Subcutaneous adipose tissue (tissue), 4 donors: ENCODE measurements at places on chromosomes 1 and 21. TPM values are rescaled to one million over a fixed set of nuclear protein-coding genes. Genes with fewer than 3 reads are reported as not detected.

The GNG4 gene
- total RNA-seq, result not detected

The GLIS1 gene
- not detected for total RNA-seq

The ZZZ3 gene
- total RNA-seq, result 49.3 TPM

The FMO5 gene
- 4.1 TPM for total RNA-seq

The FNDC5 gene
- not detected for total RNA-seq

The TOE1 gene
- total RNA-seq, result 7.3 TPM
